ENCODE measurements at places on chromosomes 4 and X.

DNA sequence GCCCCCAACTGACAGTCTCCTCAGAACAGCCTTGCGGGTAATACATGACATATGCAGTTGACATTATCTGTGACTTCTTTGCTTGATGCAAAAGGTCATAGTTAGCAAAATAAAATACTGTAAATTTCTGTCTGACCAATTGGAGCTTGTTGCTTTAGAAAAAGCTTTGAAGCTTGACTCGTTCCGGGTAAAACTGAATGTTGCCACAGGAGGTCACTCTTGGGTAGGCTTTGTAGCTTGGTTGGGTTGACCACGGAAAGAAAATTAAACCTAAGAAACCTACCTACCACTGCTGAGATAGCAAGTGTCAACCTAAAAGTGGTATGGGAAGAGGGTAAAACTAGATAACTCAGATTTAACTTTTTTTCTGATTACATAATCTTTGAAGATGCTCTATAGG is 23.2 kb downstream of the PRPS2 start:
- peak; percentile 60 for DNase-seq

- DNase-seq = no peak
Observed at GRCh38 chr4:6692379-6692778, 1.3 kb upstream of the S100P start.

GRCh38 chr4:182306792-182307507 is 63.7 kb downstream of the TENM3 start:
- DNase-seq = no peak

GRCh38 chr4:36254371-36254770 is 10.1 kb upstream of the ARAP2 start:
- DNase-seq = no peak

GRCh38 chr4:5338531-5338930 is 287.3 kb downstream of the STK32B start:
- DNase-seq = peak; percentile 56

DNA sequence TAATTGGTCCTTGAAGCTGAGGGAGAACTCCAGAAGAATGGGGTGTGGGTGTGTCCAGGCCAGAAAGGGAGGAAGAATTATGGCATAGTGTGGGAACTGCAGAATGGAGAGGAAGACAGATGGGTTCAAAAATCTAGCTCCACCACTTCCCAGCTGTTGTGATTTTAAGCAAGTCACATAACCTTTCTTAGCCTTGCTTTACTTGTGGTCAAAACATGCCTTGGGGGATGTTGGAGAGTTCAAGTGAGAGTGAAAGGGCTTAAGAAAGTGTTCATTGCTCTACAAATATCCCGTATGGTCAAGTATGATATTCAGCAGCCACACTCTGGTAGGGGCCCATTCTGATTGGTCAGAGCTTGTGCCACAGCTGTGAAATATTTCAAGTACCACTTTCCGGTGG is 15.0 kb upstream of the STARD8 start:
- DNase-seq = no peak

DNA sequence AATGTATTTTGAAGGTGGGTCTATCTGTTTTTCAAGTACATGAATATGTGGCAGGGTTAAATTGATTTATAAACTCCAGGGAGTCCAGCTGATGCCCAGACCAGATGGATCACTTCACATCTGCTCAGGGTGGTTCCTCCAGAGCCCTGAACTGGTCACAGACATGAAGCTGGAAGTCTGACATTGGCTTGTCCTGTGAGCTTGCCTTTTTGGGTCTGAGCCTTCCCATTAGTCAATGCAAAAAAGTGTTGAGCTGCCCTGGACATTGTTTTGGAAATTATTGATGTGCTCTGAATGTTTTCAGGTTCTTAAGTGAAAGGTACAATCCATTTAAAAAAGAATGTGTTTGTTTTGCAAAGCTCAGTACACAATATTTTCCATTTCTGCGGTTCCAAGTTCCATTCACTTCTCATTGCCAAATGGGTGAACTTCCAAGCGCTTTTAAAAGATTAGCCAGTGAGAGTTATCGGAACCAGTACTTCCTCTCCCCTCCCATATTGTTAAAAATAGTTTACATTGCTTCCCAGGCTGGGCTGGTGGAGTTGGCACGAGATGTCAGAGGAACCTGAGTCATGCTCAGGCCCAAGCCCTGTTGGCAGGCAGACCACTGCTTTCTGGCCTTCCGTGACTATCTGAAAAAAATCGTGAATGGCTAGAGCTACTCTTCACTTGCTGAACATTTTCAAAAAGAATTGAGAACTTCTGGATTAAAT is 52.1 kb downstream of the PDGFRA start:
- DNase-seq = peak; percentile 94

DNA sequence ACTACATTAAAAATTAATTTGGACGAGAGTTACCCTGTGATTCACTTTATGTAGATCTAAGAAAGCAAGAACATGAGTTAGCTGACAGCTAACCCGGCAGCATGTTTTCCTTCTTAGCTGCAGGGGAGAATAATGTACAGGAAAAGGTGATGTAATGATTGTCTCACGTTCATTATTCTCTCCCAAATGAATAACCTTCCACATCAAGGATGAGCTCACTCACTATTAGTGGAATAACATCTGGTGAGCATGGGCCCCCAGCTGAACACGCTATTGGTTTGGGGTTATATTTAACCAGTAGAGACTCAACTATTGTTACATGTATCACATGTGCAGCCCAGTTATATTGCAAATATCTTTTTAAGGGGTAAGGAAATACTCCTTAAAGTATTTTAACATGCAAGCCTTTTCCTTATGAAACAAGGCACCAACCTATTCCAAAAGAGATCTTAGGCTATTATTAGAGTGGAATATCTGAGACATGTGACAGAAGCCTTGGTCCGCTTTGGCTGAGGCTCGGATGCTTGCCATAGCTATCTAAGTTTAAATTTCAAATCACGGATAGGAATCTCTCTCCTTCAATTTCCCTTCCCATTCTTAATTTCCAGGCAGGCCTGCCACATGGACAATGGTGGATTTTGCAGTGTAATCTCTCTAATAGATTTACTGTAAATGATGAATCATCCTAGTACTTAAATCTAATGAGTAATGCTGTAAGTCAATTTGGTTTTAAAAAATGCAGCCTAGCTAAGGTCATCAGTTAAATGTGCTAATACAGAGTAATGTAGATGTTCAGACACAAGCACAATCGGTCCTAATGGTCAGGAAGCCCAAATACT is 99.0 kb upstream of the OTUD4 start:
- DNase-seq = peak; percentile 59

- DNase-seq = peak; percentile 23
Observed at GRCh38 chrX:147912093-147912801, 528 bp downstream of the FMR1 start.

DNA sequence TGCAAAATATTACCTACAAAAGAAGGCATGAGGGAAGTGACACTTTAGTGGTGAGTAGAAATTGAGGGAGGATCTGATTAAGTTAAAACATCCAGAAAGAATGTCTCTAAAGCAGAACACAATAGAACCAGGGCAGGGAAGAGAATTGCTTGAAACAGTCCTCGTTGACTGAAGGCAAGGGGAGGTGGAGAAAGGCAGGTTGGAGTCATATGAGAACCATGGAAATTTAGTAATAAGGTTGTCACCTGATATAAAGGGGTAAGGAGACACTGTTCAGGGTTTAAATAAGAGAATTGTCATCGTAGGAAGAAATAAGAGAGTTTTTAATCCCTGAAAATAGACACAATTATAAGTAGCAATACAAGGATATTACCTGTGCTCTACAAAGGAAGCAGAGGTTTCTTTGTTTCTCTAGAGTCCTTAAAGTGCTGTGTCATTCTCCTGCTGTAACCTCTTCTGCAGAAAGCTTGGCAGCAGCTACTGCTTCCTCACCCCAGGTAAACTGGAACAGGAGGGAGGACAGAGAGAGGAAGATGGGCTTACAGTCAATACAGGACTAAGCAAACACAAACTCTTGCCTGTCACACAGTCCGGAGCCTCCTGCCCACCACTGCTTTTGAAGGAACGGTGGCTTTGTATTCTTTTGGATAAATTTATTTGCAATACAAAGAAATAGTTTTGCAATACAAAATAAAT is 258.4 kb downstream of the PPARGC1A start:
- no peak for DNase-seq

DNA sequence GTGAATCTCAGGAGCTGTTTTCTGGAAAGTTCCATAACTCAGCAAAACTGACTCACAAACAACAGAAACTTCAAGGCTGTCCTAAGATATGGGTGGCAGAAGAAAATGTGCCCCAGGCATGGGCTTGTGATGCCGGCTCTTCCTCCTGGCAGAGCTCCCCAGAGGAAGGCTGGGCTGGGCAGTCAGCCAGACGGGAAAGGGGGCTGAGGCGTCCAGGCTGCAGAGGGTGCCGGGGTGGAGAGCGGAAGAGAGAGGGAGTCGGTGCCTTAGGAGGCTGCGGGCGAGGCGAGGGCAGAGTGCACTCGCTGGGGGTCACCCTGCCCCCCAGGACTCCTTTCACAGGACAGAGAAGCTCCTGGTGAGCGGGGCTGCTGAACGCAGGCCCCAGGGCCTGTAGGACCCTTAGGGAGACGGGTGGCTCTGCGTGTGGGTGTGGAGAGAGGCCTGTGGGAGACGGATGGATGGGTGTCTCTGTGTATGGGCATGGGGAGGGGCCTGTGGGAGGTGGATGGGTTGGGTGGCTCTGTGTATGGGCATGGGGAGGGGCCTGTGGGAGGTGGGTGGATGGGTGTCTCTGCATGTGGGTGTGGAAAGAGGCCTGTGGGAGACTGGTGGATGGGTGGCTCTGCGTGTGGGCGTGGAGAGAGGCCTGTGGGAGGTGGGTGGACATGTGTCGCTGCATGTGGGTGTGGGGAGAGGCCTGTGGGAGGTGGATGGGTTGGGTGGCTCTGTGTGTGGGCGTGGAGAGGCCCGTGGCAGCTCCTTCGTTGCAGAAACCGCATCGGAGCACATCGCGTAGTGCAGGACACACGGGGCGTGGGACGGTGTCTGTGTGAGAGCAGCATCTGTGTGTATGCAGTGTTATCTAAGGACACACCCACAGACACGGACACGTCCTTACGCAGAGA is 15.9 kb downstream of the PCGF3 start:
- peak; percentile 55 for DNase-seq

- no peak for DNase-seq
Observed at GRCh38 chrX:154791467-154791866, 13.8 kb downstream of the MPP1 start.

DNA sequence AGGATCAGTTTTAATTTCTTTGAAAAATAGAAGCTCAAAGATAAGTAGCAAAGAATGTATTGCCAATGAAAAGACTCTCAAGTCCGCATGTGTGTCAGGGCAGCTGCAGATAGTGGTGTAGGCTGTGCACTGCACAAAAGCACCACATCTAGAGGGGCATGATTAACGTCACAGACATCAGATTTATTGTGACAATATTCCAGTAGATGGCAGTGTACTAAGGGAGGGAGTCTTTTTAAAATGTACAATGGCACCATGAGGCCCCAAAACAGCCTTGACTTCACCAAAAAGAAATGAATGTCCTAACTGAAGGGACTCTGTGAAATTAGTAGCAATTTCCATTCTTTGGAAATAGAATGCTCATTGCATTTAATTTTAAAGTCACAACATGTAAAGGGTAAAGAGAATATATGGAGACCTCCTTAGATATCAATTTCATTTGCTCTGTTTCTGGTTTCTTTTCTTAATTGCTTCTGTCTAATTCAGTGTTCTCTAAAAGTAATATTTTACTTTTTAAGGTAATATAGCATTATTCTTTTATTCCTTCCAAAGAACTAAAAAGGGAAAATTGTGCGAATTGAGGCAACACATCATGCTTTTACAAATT is 98.4 kb downstream of the ZNF827 start:
- peak; percentile 46 for DNase-seq

DNA sequence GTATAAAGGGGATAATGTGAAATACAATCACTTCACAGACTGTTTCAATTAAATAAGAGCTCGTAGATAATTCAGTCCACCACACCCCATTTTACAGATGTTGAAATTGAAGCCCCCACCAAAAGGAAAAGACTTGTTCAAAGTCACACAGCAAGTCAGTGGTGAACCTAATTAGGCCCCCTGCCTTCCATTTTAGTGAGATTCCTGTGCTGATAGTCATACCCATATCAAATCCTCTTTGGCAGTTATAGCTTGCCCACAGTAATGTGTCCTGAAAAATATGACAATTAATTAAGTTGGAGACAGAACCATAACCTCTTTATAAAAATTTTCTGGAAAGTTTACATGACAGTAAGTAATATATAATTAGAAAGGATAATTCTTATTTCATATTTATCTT is 58.0 kb downstream of the AR start:
- DNase-seq = peak; percentile 4

DNA sequence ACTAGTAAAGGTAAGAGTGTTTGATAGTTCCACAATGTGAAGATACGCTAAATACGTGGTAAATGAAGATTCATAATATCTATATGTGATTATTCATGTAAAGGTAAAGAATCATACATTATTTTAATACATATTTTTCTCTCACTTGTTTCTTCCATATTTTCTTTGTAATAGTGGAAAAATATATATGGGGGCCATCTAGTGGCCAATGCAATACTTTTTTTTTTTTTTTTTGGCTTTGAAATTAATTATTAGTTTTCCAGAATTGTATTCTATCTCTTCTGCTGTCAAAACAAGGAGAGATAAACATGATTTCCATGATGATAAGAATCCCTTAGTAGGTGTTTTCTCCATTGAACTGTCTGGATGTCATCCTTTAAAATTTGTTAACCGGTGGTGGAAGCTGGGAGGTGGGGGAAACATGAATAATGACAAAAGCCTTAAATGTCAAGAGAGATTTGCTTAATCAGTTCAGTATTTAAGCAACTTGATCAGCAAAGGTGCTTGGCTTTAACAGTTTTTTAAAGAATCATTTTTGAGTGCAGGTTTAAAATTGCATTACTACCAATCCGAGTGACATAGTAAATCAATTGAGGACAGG is 508.7 kb upstream of the HTR2C start:
- DNase-seq = no peak

GRCh38 chr4:63211776-63212479 is 1197.3 kb downstream of the TECRL start:
- DNase-seq = no peak

DNA sequence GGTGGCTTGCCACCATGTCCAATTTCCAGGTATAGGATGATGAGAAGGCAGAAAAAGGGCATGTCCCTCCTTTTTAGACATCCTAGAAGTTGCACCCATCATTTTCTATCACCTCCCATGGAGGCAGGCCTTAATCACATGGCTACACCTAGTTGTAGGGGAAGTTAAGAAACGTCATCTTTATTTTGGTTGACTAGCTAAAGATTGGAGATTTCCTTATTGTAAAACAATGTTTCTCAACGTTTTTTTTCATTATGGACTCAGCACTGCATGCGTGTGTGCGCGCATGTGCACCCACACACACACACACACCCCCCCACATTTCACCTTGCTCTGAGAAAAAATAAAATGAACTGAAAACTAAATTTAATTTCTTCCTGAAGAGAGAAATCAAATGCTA is 2.0 kb upstream of the CXCL9 start:
- no peak for DNase-seq

DNA sequence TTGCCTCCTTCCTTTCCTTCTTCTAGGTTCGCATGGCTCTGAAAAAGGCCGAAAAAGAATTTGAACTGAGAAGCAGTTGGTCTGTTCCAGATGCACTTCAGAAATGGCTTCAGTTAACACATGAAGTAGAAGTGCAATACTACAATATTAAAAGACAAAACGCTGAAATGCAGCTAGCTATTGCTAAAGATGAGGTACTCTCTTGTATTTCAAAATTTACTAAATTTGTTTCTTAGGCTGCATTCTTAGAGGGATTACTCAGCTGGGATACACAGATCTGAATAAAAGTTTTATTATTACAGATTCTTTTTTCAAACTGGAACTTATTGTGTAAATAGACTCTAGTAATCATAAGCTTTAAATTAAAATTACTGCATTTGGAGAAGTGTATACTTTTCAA is 146.9 kb downstream of the STIM2 start:
- DNase-seq = peak; percentile 27

GRCh38 chr4:152678841-152679240 is 956 bp downstream of the TMEM154 start:
- DNase-seq = no peak

- no peak for DNase-seq
Observed at GRCh38 chr4:148540622-148541326, 98.6 kb upstream of the NR3C2 start.

All from AG08395 (cell line).